ENCODE measurements at places on chromosomes 6 and 20.

DNA sequence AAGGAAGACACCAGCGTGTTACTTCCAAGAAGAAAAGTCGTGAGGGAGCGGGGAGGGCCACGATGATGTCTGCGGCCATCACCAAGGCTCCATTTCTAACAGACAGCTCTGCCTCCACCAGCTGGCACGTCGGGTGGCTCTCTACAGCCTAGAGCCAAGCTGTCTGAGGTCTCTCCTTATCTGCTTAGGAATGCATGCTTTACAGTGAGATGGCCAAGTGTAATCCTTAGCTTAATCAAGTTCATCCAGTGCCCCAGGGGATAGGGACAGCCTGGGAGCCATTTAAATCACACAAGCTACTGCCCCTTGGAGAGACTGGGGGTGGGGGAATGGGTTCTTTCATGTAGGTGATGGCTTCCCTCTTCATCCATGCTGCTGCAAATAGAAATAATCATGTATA lies 213.8 kb upstream of the CST7 start:
- H3K27me3 ChIP-seq, result no peaks in the 10 kb centered on the region
- H3K27ac ChIP-seq, result no peak overlapping the region
- no peaks in the 10 kb centered on the region for H3K4me1 ChIP-seq
- H3K4me3 ChIP-seq, result no peak overlapping the region

DNA sequence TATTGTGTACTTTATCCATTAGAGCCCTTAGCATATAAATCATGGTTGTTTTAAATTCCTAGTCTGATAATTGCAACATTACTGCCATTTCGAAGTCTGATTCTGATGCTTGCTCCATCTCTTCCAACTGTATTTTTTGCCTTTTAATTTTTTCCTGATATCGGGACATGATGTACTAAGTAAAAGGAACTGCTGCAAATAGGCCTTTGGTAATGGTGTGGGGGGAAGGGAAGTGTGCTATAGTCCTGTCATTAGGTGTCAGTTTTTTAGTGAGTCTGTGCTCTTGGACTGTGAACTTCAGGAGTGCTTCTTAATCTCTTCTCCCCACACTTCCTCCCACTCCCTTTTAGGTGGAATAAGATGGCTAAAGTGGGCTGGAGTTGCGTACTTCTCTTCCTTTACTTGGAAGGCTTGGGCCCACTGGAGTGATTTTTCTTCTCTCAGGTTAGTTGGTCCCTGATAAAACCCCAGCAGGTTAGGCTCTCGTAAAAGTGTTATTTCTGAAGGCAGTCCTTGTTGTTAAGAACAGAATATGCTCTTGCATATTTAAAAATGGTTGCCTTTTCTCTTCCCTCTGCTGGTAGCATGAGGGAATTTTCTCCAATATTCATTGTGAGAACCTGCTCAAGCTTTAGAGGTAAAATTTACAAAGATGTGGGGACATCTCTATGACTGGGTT lies 18.1 kb downstream of the STXBP5 start:
- H3K36me3 ChIP-seq, result no peaks in the 10 kb centered on the region
- DNase-seq, result no peak
- no peak overlapping the region for H3K4me3 ChIP-seq
- H3K4me1 ChIP-seq, result no peaks in the 10 kb centered on the region

GRCh38 chr6:135180542-135181332 lies at the start of gene MYB:
MYB (plus strand) TSS chr6:135181308; CDS start chr6:135181514, 206 bp downstream.
- H3K4me3 ChIP-seq, result peak within 1 kb of the TSS; percentile 79
- peaks cover 3% of the 10 kb centered on the region for H3K4me1 ChIP-seq
- peak within 1 kb of the TSS; percentile 36 for H3K27ac ChIP-seq
- no peaks in the 10 kb centered on the region for H3K36me3 ChIP-seq

GRCh38 chr6:30625511-30625910 lies 1.2 kb upstream of the ATAT1 start:
- no peak for DNase-seq
- H3K27me3 ChIP-seq, result no peaks in the 10 kb centered on the region
- H3K4me1 ChIP-seq, result peaks cover 22% of the 10 kb centered on the region
- peaks cover 53% of the 10 kb centered on the region for H3K36me3 ChIP-seq
- H3K27ac ChIP-seq, result no peak overlapping the region
- H3K4me3 ChIP-seq, result no peak overlapping the region

DNA sequence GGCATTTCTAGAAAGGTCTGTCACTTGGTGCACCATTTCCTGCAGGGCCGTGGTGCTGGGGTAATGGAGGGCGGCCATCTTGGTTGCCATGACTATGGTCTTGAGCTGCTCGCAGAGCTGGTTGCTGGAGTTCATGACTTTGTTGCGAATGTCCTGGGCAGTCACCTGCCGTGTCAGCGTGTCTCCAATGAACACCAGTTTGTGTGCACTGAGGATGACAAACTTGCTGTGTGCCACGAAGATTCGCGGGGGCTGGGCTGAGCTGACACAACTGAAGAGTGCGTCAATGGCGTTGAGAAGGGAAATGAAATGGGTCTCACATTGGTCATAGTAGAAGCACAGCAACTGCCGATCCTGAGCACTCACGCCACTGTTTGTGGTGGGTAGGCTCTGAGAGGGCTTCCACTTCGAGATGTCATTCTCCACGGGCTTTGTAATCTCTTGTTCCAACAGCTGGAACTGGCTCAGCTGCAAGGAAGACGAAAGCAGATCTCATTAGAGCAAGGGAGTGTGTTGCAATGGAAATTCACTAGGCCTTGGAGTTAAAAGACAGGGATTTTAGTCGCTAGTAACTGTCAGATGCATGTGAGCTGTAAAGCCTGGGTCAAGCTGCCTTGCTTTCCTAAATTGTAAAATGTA lies 47.1 kb downstream of the NEDD9 start:
- H3K27me3 ChIP-seq, result no peaks in the 10 kb centered on the region
- no peak overlapping the region for H3K4me3 ChIP-seq
- no peak overlapping the region for H3K27ac ChIP-seq
- H3K36me3 ChIP-seq, result peaks cover 66% of the 10 kb centered on the region

GRCh38 chr6:69489970-69490369 lies 306.8 kb downstream of the LMBRD1 start:
- H3K4me3 ChIP-seq, result no peak overlapping the region
- DNase-seq, result no peak
- no peak overlapping the region for H3K27ac ChIP-seq

DNA sequence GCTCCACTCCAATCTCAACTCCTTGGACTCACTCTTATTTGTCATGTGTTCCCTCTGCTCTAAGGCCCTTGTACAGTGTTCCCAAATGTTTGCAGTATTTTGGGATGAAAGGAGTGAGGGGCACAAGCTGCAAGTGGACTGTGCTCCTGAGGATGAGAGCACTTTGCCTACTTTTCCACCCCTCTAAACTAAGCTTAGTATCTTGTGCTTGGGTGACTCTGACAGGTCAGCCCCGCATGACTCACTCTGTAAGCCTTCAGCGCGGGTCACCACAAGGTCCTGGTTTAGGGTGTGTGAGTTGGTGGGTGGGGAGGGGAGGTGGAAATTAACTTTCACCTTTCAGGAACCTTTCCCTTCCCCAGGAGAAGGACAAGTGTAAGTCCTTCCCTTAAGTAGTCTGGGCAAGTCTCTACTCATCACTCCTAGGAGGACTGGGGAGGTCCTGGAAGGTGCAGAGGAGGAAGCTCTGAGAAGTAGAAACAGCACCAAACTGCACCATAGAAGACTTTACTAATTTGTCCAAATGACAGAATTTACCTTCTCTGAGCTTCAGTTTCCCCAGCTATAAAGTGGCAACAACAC lies 68.8 kb upstream of the EPB41L1 start:
- peaks cover 4% of the 10 kb centered on the region for H3K27me3 ChIP-seq
- no peak for DNase-seq
- peak overlapping the region; percentile 88 for H3K27ac ChIP-seq
- H3K36me3 ChIP-seq, result no peaks in the 10 kb centered on the region
- peaks cover 12% of the 10 kb centered on the region for H3K4me1 ChIP-seq

GRCh38 chr6:41502917-41503671 lies 43.1 kb upstream of the FOXP4 start:
- no peak overlapping the region for H3K4me3 ChIP-seq
- no peak for DNase-seq
- H3K4me1 ChIP-seq, result peaks cover 23% of the 10 kb centered on the region

DNA sequence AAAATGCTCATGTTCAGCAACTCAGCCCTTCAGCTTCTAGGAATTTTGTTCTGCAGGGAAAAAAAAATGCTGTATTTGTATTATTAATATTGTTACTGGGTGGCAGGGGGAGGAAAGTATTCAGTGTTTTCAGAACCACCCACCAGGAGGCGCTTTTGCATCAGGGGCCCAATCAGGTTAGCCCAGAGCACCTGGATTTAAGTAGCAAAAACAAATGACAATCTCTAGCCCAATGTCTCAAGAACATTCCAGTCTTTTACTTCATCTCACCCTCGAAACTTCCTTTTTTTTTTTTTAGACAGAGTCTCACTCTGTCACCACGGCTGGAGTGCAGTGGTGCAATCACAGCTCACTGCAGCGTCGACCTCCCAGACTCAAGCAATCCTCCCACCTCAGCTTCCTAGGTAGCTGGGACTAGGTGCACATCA lies 635 bp upstream of the C20orf203 start:
- no peaks in the 10 kb centered on the region for H3K27me3 ChIP-seq
- no peak overlapping the region for H3K27ac ChIP-seq
- H3K4me3 ChIP-seq, result no peak overlapping the region
- no peak for DNase-seq

DNA sequence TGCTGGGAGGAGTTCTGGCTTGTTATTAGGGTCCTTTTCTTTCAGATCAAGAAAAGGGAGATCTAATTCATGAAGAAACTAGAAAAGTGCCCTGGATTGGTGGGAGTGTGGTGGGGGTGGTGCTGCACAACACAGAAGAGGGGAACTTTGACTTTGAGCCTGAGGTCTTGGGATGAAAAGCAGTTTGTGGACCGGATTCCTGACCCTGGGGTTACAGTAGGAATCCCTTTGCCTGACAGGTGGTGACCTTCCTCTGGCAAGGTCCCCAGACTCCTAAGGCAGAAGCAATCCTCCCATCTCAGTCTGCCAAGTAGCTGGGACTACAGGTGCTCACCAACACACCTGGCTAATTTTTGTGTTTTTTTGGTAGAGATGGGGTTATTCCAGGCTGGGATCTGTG lies 45.3 kb upstream of the IER3 start:
- H3K4me3 ChIP-seq, result no peak overlapping the region
- DNase-seq, result no peak
- H3K4me1 ChIP-seq, result no peaks in the 10 kb centered on the region
- no peaks in the 10 kb centered on the region for H3K27me3 ChIP-seq

DNA sequence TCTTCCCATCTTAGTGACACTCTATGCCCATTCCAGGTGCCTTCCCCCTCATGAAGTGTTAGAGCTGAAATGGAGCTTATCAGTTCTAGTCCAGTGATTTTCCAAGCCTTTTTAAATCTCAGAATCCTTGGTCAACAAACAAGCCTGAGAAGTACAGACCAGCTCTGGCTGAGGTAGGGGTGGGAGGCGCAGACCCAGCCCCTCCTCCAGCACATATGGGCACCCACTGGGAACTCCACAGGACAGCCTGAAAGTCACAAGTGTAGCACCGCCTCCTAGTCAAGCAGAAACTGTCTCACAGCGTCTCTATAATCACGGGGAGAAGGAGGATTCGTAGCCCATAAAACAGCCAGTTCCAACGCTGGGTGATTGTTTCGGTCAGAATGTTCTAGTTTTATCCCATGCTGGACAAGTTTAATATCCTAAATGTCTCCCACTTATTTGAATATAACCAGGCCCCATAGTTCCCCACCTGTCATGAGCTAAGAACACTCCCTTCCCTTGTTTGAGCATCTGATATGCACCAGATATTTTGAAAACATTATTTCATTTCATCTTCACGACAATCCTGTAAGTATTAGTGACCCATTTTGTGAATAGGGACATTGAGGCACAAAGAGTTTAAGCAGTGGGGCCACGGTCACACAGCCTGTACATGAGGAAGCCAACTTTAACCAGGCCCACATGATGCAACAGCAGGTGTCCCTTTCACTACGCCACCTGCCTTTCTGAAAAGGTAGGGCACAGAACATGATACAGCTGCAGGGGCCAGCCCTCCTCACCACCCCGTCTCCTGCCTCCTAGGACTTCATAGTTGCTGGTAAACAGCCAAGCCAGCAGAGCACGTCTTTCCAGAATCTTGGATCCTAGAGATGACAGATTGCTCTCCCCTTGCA lies 40.1 kb downstream of the TRAF3IP2 start:
- H3K4me3 ChIP-seq, result no peak overlapping the region
- H3K4me1 ChIP-seq, result peaks cover 46% of the 10 kb centered on the region
- peak overlapping the region; percentile 77 for H3K27ac ChIP-seq
- DNase-seq, result no peak
- no peaks in the 10 kb centered on the region for H3K27me3 ChIP-seq

DNA sequence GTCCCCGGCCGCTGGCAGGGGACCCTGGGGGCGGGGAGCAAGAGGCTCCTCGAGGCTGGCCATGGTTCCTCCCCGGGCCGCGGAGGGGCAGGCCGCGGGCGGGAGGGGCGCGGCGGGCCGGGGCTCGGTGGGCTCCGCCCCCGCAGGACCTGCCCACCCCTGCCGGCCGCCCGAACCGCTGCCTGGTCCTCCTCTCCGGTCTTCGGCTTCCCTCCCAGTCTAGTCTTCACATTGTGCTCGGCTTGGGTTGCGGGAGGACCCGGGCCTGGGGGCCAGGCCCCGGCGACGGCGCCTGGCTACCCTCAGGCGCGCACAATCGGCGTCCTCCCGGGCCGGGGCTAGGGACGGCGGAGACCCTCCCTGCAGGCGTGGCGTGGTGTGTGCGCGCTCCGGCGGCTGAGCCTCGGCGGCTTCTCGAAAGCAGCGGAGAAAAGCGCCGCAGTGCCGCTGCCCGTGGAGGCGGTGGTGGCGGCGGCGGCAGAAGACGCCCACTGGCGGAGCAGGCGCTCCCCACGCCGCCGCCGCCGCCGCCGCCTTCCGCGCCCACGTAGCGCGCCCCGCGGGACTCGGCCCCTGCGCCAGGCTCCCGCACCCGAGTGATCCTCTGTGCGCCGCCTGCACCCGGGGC lies at the start of gene PDE10A:
Gene PDE10A (minus strand): TSS at position 493 of the 628 bp plus-strand sequence. CDS start 430 bp downstream, at position 63.
- H3K4me3 ChIP-seq, result peak within 1 kb of the TSS; percentile 34
- peak within 1 kb of the TSS; percentile 63 for H3K27ac ChIP-seq
- H3K27me3 ChIP-seq, result peaks cover 15% of the 10 kb centered on the region
- H3K4me1 ChIP-seq, result peaks cover 54% of the 10 kb centered on the region
- H3K36me3 ChIP-seq, result no peaks in the 10 kb centered on the region

DNA sequence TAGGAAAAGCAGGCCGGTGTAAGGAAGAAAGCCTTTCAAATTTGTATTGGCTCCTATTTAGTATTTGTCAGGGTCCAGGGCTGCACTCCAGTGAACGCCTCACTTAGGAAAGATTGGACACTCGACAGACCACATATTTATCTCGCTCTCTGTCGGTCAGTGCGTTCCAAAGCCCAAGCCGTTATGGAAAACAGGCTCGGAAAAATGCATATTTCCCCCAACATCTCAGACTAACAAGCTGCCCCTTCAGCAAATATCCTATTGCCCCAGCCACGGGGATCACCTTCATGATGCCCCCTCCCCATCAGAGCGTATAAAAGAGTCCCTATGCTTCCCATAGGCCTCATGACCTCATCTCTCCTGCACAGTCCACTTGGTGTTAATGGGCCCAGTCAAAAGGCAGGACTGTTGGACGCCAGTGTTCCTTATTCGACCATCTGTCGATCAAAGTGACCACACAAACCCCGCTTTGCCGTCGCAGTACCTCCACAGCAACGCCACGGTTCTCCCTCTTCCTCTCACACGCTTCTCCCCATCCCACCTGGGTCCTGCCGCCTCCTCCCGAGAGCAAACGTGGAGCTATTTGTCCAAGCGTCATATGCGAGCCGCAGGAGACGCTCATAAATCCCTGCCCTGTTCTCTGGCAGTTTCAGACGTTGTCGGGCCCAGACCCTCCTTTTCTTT lies 63.3 kb downstream of the NPEPL1 start:
- H3K27me3 ChIP-seq, result no peaks in the 10 kb centered on the region
- no peaks in the 10 kb centered on the region for H3K36me3 ChIP-seq
- no peak for DNase-seq

- H3K27me3 ChIP-seq, result no peaks in the 10 kb centered on the region
- H3K4me1 ChIP-seq, result no peaks in the 10 kb centered on the region
- no peak overlapping the region for H3K4me3 ChIP-seq
- H3K36me3 ChIP-seq, result no peaks in the 10 kb centered on the region
- DNase-seq, result no peak
These were observed 14.8 kb upstream of the TFAP2D start for GRCh38 chr6:50698546-50698945.
